Stimulated activated CD4-positive, alpha-beta T cell treated with anti-CD3 and anti-CD28 coated beads, Interleukin-1b, Interleukin-23, amount 100 ng/mL, for 24 hours (primary cell): ENCODE measurements at places on chromosomes 6 and 20.

DNA sequence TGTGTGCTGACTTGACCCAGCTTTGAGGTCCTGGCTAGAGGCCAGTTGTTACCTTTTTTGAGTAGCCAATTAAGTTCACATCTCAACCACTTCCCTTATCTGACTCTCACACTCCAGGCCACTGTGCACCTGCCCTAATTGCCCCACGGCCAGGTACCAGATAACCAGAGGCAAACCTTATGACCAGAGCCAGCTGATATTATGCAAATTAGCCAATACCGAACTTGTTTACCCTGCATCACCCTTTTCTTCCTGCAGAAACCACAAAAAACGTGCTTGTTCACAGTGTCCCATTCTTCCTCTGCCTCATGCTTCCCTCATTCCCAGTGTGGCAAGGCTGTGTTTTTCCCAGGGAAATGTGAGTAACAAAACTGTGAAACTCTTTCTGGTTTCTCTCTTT, 89.3 kb downstream of the HTR1B start:
- no peak for DNase-seq

- DNase-seq = no peak
Measured at GRCh38 chr6:47247227-47247797, 62.4 kb downstream of the TNFRSF21 start.

DNA sequence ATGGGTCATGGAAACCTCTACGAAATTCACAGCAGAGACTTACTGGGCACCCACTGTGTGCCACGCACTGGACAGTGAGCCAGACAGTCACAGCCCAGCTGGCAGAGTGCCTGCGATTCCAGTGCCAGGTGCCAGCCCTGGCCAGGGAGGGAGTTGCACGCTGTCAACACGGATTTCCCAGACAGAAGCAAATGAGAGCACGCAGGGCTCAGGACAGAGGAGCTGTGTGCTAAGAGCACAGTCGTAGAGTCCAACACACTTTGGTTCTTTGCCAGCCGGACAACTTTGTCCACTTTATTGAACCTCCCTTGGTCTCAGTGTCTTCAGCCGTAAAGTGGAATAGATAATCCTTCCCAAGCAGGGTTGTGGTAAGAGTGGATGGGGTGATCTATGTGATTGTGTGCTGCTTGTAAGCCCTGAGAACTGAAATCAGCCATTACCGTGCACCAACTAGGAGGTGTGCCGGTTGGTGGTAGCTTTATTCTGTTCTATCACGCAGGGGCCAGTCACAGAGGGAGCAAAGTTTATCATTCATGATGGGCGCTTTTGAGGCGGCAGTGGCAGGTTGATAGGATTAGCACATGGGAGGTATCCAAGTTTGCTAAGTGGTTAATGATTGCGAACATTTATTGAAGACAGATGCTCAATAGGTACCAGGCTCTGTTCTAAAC, 40.6 kb downstream of the SIRPA start:
- no peak for DNase-seq

- DNase-seq = no peak
Measured at GRCh38 chr20:3315136-3315535, 76.1 kb upstream of the SLC4A11 start.

GRCh38 chr6:79878142-79878748, 69.1 kb downstream of the ELOVL4 start:
- DNase-seq = no peak

- no peak for DNase-seq
Measured at GRCh38 chr20:14959506-14960475, 622.4 kb upstream of the FLRT3 start.

GRCh38 chr6:123788319-123788718, 15.3 kb upstream of the NKAIN2 start:
- DNase-seq = no peak

DNA sequence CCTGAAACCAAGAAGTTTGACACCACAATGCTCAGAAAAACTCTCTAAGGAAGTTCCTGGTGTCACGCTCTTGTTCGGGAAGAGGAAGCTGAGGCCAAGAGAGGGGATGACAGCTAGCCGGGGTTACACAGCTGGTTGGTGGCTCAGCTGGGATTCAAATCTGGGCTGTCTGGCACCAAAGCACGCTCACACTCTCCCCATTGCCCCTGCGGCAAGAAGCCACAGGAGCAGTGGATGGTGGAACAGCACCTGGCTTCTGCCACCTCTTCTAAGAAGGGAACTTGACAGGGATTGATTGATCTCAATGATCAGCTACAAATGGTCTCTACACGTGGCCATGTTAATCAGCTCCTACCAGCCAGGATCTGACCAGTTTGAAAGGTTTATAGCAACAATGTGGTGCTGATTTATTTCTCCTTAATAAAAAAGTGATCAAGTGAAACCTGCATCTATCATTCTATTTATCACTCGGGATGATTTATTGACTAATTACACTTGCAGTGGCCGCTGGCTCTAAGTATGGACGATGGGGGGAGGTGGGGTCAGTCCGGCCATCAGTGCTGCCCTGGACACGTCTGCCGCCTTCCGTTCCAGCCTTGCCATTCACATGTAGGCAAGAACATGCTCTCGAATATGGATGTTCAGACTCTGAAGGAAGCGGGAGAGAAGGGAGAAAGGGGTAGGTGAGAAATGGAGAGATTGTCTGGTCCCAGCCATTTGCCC, 71.9 kb upstream of the TOP1 start:
- DNase-seq = no peak

DNA sequence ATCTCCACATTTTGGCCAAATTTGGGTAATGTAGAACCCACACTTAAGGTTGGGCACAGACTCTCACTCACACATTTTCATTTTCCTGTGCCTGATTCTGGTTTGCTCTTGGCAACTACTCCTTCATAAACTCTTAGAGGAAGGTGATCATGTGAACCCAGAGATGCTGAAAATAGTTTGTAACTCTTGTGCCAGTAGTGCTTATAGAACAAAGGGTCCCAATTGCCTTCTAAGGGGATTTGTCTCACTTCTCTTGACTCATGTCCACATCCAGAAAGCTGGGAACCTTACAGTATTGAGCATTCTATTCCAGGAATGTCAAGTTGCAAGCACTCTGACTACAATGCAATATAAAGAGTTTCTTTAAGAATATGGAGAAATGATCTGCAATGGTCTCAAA, 62.0 kb upstream of the TASP1 start:
- no peak for DNase-seq

DNA sequence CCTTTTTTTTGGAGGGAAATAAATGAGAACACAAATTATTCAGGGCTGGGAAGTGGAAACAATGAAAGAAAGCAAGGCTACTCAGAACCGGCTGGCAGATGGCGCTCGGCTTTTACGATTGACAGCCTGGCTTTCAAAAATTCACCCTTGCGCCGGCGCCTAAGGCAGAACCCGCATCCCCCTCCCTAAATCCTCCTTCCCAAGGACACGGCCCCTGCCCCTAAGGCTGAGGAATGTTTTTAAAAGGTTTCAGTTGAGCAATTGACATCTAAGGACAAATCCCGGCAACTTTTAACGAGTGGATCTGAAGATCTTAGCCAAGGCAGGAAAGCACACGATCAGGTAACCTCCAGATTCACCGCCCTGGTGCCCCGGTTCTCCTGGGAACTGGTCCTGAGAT, 16.3 kb downstream of the GNAS start:
- no peak for DNase-seq

GRCh38 chr20:25040438-25040831, 17.5 kb downstream of the ACSS1 start:
- DNase-seq = no peak

DNA sequence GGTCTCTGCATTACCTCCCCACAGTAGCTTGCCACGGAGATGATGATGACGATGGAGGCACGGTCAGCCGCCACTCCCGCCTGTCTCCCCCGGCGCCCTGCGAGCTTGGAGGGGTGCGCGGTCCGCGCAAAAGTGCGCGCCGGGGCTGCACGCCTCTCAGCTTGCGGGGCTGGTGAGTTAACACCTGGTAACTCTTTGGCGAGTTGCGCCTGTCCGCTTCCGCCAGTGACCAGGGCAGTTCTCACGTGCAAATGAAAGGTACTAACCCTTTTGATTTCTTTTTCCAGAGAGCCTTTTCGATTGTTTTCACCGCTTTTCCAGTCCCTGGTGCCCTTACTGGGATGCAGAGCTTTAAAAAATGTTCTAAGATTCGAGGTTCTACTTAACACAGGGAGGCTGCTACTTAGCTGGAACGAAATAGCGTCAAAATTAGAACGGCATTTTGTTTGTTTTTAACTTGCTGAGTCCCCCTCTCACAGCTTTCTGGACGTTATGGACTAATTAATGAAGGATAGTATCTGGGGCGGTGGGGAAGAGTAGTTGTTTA, 6.2 kb downstream of the GRIK2 start:
- no peak for DNase-seq

DNA sequence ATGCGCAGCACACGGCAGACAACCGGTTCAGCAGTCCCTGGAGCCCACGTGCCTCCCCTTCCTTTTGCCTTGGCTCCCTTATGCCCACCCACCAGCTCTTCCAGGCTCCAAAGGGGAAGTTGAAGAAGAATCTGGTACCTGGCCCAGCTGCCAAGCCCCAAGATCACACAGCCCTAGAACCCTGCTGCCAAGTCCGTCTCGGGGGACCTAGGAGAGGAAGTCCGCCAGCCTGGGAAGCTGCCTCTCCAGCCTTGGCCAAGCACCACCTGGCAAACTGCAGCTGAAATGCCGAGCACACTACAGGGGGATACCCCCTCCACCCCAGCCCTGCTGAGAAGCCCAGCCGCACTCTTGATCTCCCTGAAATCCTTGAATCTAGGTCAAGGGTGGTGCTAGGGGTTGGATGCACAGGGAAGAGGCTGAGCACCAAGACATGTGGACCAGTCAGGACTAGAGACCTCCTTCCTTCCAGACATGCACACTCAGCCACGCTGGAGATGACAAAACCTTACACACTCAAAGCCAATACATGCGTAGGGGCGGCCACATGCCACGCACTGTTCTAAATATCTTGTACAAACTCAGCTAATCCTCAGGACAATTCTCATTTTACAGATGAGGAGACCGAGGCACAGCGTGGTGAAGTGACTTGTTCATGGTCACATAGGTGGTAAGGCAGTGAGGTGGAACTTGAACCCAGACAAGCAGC, 124.1 kb downstream of the PREX1 start:
- no peak for DNase-seq

GRCh38 chr6:29019629-29020028, 14.5 kb upstream of the ZNF311 start:
- DNase-seq = no peak

DNA sequence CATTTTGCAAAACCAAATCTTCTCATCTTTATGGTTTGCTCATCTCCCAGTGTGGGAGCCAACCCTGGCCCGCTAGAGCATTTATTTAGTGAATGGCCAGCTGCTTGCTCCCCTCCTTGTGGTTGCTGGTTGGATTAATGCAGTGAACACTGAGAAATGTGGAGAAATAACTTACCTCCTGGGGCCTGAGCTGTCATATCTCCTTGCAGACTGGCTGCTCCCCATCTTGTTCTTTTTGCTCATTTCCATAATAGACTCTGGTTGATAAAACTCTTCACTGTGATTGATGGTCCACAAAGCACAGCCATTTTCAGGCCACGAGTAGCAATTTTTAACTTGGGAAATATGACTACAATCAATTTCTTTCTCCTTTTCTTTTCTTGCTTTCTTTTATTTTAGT, 1078.5 kb upstream of the FLRT3 start:
- DNase-seq = no peak

GRCh38 chr20:46433051-46433450, 26.6 kb upstream of the ELMO2 start:
- DNase-seq = no peak

DNA sequence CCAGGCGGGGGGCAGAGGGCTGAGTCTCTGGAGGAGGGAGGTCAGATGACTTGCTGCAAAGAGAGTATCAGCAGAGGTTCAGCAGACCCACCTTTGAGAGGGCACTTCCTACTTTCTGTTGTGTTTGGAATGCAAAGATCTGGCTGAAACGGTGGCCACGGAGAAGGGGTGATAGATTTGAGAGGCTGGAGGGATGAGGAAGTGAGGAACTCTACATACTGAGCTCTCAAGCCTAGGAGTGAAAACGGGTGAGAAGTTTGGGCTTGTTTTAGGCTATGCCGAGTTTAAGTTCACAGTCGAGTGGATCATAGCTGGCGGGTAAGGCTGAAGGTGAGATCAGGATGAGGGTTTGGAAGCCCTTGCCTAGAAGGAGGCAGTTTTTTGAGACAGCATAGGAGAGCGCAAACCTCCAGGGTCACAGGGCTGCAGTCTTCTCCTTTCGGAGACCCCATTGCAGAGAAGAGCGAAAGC, 477 bp upstream of the ITPA start:
- peak; percentile 1 for DNase-seq

- no peak for DNase-seq
Measured at GRCh38 chr6:11920566-11920965, 91.5 kb upstream of the HIVEP1 start.

DNA sequence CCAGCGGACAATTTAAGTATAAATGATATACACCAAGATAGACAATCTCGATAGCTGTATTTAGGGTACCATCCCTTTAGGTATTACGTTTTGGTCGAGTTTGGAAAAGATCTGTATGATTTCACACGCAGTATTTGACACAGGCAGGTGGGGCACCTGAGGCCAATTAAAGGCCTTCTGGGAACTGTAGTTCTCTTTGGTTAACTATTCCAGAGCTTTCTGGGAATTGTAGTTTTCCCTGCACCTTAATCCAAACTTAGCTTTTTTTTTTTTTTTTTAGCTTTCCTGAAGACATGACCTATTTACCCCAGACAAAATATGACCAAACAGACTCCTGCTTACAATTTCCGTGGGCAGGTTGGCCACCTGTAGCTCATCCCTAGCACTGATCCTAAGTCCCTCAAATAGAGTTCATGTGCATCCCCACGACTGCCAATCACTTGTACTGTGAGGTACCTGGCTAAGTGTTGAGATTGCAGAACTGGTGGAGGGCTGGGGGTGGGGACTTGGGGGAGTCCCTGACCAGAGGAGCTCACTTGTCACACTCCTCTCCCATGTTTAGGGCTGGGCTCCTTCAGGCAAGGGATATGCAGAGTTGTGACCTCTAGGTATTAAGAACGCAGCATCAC, 999 bp upstream of the EHMT2 start:
- no peak for DNase-seq

DNA sequence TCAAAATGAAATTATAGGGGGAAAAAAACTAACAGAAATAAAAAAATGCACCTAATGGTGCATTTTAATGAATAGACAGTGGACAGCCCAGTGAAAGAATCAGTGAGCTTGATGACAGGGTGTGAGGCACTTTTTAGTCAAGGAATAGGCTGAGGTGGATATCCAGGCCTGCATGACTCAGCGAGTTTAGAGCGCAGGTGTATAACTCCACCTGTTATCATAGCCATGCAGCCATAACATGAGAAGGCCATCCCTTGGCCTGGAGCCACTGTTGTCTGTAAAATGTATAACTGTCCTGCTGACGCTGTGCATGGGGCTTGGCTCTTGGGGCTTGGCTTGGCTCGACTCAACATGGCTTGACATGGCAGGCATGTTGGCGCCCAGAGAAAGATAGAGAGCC, 331.5 kb upstream of the NOX3 start:
- DNase-seq = no peak

GRCh38 chr6:40276141-40276540, 311.0 kb downstream of the LRFN2 start:
- no peak for DNase-seq

- no peak for DNase-seq
Measured at GRCh38 chr6:22361576-22361975, 64.7 kb upstream of the PRL start.
